ENCODE measurements at places on chromosomes 4 and X. TPM values are rescaled to one million over a fixed set of nuclear protein-coding genes. Genes with fewer than 3 reads are reported as not detected.

- H3K27ac ChIP-seq = no peak overlapping the region
- no peaks in the 10 kb centered on the region for H3K36me3 ChIP-seq
- H3K4me1 ChIP-seq = peaks cover 23% of the 10 kb centered on the region
- no peaks in the 10 kb centered on the region for H3K27me3 ChIP-seq
- H3K4me3 ChIP-seq = no peak overlapping the region
Measured at GRCh38 chr4:47642191-47642830, 157.2 kb downstream of the ATP10D start.

GRCh38 chr4:3442959-3443749, 1.4 kb downstream of the HGFAC start:
- no peak overlapping the region for H3K27ac ChIP-seq
- no peaks in the 10 kb centered on the region for H3K27me3 ChIP-seq
- no peak for DNase-seq
- H3K4me3 ChIP-seq = no peak overlapping the region
- H3K36me3 ChIP-seq = no peaks in the 10 kb centered on the region

DNA sequence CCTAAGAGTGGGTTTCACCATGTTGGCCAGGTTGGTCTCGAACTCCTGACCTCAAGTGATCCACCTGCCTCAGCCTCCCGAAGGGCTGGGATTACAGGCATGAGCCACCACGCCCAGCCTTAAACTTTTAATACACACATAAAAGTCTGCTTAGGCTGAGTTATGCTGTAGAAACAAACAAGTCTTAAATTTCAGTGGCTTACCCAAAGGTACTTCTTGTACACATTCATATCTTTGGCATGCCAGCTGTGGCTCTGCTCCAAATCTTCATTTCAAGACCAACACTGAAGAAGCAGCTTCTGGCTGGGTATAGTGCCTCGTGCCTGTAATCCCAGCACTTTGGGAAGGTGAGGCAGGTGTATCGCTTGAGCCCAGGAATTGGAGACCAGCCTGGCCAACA, 80.3 kb downstream of the PPEF2 start:
- H3K27me3 ChIP-seq = no peaks in the 10 kb centered on the region
- H3K4me1 ChIP-seq = no peaks in the 10 kb centered on the region
- H3K27ac ChIP-seq = no peak overlapping the region
- H3K36me3 ChIP-seq = no peaks in the 10 kb centered on the region
- no peak for DNase-seq
- H3K4me3 ChIP-seq = no peak overlapping the region

GRCh38 chr4:109185548-109185947, 116.9 kb downstream of the COL25A1 start:
- peaks cover 38% of the 10 kb centered on the region for H3K4me1 ChIP-seq
- DNase-seq = no peak
- no peak overlapping the region for H3K4me3 ChIP-seq
- no peaks in the 10 kb centered on the region for H3K27me3 ChIP-seq

Gene NSG1
- total RNA-seq = 45.8 TPM

- peaks cover 25% of the 10 kb centered on the region for H3K27me3 ChIP-seq
- peaks cover 12% of the 10 kb centered on the region for H3K4me1 ChIP-seq
- H3K36me3 ChIP-seq = no peaks in the 10 kb centered on the region
Measured at GRCh38 chr4:46927201-46927600, 18.2 kb upstream of the COX7B2 start.

DNA sequence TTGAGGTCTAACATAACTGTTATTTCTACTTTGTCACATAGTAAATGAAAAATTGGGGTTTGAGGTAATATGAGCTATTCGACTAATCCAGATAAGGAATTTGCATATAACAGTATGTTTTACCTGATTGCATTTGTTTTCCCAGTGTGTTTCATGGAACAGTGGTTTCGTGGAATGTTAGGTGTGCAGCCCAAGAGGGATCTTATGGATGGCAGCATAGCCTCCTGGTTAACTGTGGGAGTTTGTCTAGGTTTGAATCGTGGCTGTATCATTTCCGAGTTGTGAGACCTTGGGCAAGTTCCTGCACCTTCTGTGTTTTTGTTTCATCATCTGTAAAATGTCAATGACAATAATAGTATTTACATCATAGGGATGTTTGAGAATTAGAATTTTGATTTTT, 7.9 kb downstream of the BMPR1B start:
- H3K27ac ChIP-seq = no peak overlapping the region
- H3K4me1 ChIP-seq = peaks cover 10% of the 10 kb centered on the region
- peaks cover 49% of the 10 kb centered on the region for H3K27me3 ChIP-seq
- H3K36me3 ChIP-seq = no peaks in the 10 kb centered on the region
- H3K4me3 ChIP-seq = no peak overlapping the region
- no peak for DNase-seq

- H3K27ac ChIP-seq = no peak overlapping the region
- no peaks in the 10 kb centered on the region for H3K27me3 ChIP-seq
- H3K4me1 ChIP-seq = peaks cover 4% of the 10 kb centered on the region
- H3K4me3 ChIP-seq = no peak overlapping the region
Measured at GRCh38 chrX:20311505-20311904, 44.8 kb upstream of the RPS6KA3 start.

DNA sequence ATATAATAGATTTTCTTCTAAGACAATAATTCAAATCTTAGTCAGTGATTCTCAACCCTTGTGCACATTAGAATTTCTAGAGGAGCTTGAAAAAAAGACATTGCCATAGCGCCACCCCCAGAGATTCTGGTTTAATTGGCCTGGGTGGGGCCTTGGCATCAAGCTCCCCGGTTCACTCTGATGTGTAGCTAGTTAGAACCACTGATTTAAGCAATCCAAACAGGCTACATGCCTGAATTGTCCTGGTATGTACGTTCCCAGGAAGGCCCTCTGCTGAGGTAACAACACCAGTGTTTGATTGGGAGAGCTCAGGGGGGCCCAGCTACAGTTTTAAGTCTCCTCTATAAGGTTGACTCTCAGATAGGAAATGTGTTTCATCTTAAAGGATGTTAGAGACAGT, 1.3 kb upstream of the ATP10D start:
- H3K4me3 ChIP-seq = no peak overlapping the region
- peaks cover 2% of the 10 kb centered on the region for H3K36me3 ChIP-seq
- H3K27ac ChIP-seq = peak overlapping the region; percentile 99
- no peaks in the 10 kb centered on the region for H3K27me3 ChIP-seq

DNA sequence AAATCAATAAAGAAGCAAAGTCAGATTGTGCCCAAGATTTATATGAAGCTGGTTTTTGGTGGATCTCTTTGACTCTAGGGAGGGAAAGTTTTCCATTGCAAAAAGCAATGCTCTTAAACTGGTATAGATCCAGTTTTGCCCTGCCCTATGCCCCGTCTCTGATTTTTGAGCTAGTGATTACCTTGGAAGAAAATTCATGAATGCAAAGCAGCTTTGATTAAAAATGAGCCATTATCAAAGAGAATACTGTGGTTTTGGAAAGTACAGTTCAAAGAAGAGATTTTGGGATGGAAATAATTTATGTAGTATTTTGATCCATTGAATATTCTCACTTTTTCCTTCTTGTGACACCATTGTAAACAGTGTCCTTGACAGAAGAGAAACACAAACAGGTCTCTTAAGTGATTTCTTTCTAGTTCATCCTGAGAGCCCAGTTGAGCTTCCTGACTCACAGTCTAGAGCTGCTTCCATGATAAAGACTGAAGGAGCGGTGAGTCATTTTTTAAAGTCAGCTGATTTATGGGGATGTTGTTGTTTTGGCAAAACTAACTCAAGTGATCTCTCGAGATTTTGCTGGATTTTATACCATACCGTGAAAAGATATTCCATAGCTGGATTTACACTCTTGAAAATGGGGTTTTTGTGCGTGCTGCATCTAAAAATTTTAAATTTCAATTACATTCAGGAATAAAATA, 76.7 kb downstream of the AFF1 start:
- H3K27ac ChIP-seq = no peak overlapping the region
- peaks cover 2% of the 10 kb centered on the region for H3K27me3 ChIP-seq
- peaks cover 49% of the 10 kb centered on the region for H3K4me1 ChIP-seq

Gene PCDH19
- total RNA-seq = 6.8 TPM

- no peak for DNase-seq
Measured at GRCh38 chrX:13119386-13119785, 75.0 kb upstream of the FAM9C start.

DNA sequence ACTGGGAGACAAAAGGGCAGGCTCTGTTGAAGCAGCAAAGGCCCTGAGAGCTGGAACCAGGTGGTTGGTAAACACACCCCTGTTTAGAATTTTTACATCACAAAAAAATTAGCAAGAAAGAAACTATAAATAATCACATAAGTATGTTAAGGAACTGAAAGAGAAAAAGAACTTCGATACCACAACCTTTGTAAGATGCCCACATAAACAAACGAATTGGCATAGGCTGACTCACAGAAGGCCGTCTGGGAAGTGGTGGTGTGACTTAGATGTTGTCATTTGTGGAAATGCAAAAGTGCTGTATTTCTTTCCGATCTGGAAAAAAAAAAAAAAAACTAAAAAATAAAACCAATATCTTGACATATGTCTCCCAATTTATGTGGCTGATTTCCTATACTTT, 235.1 kb downstream of the USP46 start:
- no peak overlapping the region for H3K27ac ChIP-seq
- H3K4me3 ChIP-seq = no peak overlapping the region
- DNase-seq = no peak
- H3K27me3 ChIP-seq = no peaks in the 10 kb centered on the region

Gene EPHA5
- 0.75 TPM for total RNA-seq

- H3K4me1 ChIP-seq = peaks cover 31% of the 10 kb centered on the region
- no peaks in the 10 kb centered on the region for H3K36me3 ChIP-seq
- no peak for DNase-seq
- no peak overlapping the region for H3K27ac ChIP-seq
- H3K4me3 ChIP-seq = no peak overlapping the region
Measured at GRCh38 chr4:94934201-94934600, 176.4 kb downstream of the BMPR1B start.

DNA sequence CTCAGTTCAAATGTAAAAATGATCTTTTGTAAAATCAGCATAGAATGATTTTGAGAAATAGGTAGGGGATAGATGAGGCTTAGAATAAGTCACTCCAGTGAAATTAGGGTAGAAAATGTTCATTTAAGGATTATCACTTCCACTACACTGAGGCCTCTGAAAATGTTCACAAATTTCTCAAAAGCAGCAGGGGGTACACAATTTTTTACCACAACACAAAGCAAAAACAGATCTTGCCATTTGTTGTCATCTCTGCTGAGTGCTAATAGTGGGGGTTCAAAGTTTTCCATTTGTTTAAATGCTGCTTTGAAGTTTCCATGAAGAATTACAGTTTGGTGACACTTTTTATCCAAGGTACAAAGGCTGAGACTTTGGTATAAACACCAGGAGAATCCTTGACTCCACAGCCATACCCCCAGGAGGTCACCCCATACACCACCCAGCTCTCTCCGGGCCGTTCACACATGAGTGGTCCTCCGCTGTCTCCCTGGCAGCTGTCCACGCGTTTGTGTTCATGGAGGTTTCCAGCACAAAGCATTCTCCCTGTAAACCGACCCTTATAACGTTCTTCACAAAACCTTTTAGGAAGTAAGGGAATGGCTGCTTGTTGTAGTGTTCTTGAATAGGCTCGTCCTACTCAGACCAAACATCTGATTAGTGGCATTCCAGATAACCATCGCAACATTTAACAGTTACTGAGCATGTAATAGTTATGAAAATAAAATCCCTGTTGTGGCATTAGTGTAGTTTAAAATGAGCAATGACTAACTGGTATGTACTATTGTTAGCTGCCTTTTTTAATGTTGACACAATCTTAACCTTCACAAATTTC, 71.0 kb downstream of the PRSS12 start:
- peaks cover 39% of the 10 kb centered on the region for H3K4me1 ChIP-seq
- no peaks in the 10 kb centered on the region for H3K36me3 ChIP-seq
- no peak overlapping the region for H3K4me3 ChIP-seq
- H3K27me3 ChIP-seq = no peaks in the 10 kb centered on the region
- DNase-seq = no peak

Measured in mesothelial cell of epicardium (in vitro differentiated cells).